ENCODE measurements at places on chromosomes 7 and 10.
A peak's percentile ranks its signal among the peaks of the same experiment; 100 is the strongest.

DNA sequence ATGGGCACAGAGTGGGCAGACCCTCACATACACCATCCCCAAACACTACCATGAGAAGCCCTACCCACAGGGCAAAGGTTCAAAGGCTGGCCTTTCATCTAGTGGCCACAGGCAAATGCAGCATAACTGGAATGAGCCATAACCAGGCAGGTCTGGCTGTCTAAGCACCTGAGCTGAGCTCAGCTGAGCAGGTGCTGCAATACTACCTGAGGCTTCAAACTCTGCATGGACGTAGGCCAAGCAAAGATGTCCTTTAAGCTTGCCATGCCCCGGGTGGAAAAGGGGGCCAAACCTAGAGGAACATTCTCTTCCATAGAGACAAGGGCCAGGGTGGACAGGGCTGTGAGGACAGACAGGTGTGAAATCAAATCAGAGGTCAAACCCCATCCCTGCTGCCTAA is 65.3 kb upstream of the CAMK2B start:
- no peak for DNase-seq

GRCh38 chr7:128172151-128172550 is 68.9 kb upstream of the LEP start:
- no peak for DNase-seq

DNA sequence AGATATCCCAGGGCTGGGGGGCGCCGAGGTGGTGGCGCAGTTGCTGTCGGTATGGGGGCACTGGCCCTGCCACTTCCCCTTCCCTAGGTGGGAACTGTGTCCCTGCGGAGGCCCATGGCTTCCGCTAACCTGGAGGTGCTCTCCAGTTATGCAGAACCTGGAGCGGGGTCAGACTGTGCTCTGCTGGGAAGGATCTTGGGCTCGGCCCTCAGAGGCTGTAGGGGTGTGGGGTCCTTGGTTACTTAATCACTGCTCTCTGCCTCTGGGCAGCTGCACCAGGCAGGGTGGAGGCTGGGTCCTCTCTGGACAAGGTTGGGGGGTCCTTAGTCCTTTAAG is 2.4 kb downstream of the BRI3 start:
- DNase-seq, result no peak

GRCh38 chr7:23106823-23107663 is 1.5 kb downstream of the KLHL7 start:
- DNase-seq, result no peak

DNA sequence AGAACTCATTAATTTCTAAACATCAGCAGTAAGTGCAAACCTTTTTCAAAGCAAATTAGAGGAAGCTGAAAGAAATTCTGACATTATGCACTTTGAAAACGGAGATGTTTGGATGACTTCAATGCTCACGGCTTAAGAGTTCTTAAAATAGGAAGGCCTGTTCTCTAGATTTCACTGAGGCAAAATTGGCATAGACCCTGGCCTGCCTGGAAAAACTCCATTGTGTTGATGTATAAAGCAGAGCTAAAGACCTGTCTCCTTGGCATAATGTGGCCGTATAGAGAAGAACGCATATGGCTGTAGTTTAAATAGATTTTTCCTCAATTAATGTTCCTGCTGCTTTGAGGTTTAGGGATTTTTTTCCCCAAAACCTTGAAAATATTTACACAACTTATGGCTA is 24.5 kb upstream of the AGMO start:
- no peak for DNase-seq

GRCh38 chr10:116620423-116621400 is at the start of gene PNLIPRP2:
PNLIPRP2 (plus strand) TSS chr10:116620953.
- DNase-seq, result no peak

DNA sequence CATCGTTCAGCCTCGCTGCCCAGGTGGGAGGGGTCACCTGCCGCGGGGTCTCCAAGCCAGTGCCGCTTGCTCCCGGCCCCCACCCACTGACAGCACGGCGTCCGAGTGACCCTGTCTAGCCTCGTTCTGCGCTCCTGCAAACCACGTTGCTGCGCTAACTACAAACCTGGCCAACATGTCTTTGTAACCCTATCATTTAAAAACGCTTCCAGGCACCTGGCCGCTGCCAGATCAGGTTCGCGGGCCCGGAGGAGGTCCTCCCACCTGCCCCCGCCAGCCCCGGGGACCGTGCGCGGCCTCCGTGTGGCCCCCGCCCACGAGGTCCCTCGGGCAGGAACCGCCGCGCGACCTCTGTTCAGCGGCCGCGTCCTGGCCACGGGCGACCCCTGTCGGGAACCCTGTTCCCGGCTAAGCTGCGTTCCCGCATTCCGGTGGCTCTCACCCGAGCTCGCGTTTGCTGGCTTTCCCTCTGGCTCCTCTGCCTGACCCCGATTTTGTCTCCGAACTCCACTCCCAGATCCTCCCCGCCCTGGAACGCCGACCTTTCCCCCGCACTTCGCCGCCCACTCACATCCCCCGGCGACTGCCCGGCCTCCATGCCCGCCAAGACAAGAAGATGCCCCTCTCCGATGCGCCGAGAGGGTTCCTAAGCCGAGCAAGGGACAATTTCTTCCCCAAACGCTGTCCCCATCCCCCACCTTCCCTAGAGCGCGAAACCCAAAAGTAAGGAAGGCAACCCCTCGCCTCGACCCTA is 2.4 kb downstream of the SFMBT2 start:
- DNase-seq, result peak; percentile 36

DNA sequence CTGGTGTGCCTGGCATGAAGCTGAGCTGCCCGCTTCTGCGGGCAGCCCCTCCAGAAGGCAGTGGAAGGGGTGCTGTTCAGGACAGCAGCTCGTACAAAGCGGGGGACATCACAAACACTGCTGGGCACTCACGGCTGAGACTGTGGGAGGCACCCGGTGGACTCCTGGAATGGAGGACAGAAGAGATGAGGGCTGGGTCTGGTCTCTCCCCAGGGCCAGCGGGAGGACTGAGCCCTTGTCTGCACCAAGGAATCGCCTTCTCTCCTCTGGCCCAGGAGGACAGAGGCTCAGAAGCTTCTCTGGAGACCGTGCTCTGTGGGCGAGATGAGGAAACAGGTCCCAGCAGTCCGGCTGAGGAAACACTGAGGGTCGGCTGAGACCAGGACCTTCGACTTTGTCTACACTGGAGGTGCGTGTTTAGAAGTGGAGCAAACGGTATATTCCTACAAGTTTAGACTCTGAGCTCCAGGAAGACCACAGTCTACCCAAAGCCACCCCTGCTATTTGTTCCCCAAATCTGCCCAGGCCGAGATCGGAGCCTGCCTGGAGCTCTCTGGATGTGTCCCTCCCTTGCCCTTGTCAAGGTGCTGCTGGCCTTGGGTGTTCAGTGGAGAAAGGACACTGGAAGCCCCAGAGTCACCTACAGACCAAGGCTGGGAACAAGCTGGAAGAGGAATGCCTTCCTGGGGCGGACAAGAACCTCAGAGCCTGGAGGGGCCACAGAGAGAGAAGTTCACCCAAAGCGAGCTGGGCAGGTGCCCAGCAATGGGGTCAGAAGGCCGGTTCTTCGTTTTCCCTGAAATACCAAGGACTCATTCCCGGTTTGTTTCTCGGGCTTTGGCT is 12.9 kb upstream of the INPP5A start:
- DNase-seq, result no peak

- DNase-seq, result no peak
Observed at GRCh38 chr10:95544783-95545500, 16.2 kb downstream of the SORBS1 start.

GRCh38 chr7:28999427-28999826 is 41.3 kb upstream of the TRIL start:
- DNase-seq, result no peak

GRCh38 chr7:83633516-83633915 is 15.4 kb downstream of the SEMA3E start:
- DNase-seq, result no peak

DNA sequence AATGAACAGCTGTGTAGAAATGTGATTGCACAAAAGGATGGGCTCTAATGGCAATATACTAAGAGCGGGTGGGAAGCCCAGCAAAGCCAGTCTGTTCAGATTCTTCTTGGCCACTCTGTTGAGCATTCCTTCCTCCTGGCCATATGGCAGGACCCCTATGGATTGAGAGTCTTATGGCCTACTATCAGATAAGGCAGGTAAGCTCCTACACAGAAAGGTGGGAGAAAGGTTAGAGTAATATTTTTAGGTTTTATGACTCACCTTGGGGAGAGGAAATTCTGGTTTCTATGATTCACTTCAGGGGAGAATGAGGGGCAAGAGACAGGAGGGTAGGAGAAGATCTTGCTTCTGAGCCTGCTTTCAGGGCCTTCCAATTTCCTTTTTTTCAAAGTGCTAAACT is 15.1 kb upstream of the AKR1B10 start:
- DNase-seq, result no peak

- no peak for DNase-seq
Observed at GRCh38 chr7:40753455-40753854, 618.6 kb downstream of the SUGCT start.

GRCh38 chr10:94687625-94688248 is 4.2 kb downstream of the CYP2C18 start:
- no peak for DNase-seq

GRCh38 chr7:96701258-96701657 is 8.4 kb downstream of the SEM1 start:
- no peak for DNase-seq

DNA sequence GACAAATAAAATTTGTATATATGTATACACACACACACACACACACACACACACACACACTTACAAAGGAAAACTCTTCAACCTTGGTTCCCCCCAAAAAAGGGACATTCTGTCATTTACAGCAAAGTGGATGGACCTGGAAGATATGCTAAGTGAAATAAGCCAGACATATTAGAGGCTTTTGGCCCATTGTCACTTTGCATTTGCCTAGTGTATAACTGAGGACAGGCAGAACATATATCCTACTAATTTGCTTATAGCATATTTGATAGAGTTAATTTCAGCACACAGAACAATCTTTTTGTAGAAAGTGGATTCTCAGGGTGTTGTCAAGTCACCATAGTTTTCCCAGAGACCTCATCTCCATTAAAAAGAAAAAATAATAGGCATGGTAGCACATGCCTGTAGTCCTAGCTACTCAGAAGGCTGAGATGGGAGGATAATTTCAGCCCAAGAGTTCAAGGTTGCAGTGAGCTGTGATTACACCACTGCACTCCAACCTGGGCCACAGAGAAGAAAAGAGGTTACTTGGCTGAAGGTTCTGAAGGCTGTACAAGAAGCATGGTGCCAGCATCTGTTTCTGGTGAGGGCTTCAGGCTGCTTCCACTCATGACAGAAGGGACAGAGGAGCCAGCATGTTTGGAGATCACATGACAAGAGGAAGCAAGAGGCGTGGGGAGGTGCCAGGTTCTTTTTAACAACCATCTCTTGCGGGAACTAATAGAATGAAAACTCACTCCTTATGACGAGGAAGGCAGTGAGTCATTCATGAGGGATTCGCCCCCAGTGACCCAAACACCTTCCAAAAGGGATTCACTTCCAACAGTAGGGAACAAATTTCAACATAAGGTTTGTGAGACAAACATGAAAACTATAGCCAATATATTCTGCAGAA is 135.6 kb downstream of the TMEM168 start:
- DNase-seq, result no peak

Measured in activated T-cell treated with anti-CD3 and anti-CD28 coated beads for 1 hour (primary cell).